ENCODE measurements at places on chromosomes 6 and 20.

DNA sequence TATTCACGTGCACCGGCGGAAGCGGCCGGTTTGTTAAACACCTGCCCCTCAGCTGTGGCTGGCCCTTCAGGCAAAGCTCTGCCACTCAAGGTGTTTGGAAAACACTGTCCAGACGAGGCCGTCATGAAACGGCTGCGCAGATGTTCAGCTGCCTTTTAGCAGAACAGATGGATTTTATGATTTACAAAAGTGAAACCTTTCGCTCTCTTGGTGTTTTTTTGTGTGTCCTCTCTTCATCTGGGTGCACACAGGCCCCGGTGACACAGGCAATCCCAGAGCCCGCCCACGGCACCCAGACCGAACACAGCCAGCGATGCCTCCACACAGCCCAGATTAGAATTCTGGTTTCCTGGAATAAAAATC lies 397.0 kb downstream of the SMOC2 start:
- DNase-seq, result no peak

DNA sequence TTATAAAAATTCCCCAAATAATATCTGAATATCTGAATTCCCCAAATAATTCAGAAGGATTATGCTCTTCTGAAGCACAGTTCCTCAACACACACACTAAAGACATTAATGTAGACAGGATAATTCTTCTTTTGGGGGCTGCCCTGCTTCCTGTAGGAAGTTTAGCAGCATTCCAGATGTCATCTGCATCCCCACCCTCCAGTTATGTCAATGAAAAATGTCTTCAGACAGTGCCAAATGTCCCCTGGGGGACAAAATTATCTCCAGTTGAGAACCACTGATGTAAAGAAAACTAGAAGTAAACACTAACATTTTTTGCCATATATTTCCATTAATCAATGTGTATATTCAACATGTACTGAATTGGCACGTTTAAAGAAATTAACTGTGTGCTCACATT lies 25.9 kb upstream of the NAA20 start:
- DNase-seq, result no peak

DNA sequence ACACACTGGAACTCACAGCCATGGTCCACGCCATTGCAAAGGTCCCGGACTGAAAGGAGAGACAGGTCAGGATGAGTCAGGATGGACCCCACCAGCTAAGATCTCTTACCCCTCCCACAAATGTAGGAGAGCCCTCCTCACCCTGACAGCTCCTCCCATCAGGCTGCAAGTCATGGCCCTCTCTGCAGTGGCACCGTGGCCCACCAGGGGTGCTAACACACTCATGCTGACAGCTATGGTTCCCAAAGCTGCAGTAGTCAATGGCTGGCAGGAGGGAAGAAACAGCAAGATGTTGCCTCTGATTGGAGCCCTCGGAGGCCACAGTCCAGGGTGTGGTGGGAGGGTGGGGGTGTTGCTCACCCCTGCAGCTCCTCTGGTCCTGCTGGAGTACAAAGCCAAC lies 5.7 kb upstream of the RBPJL start:
- DNase-seq, result no peak

GRCh38 chr6:90893400-90893799 lies 306.5 kb upstream of the MAP3K7 start:
- no peak for DNase-seq

- no peak for DNase-seq
Measured at GRCh38 chr20:52130406-52130805, 61.2 kb downstream of the ZFP64 start.

DNA sequence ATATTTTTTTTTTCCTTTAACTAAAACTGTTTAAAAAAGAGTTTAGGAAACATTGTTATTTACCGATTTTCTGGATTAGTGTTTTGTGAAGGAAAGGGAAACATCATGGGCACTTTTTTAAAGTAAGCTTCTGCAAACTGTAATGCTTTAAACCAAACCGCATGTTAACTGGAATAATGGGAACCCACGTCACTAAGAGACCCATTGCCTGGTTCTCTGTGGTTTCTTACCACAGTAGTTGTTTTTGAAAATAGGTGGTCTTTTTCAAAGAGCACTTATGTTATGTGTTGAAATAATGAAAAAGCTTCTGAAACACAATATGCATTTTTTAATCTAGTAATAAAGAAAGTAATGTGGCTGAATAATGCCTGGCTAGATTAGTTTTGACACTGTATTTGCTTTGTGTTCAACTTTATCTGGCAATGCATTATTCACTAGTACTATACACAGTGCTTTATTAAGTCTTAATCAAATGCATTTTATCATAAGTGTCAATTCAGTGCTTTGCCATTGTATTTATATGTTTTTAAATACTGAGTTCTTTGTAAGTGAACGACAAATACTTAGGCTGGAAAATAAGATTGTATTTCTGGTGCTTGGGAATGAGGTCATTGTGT lies 754.1 kb upstream of the FLRT3 start:
- DNase-seq, result no peak

DNA sequence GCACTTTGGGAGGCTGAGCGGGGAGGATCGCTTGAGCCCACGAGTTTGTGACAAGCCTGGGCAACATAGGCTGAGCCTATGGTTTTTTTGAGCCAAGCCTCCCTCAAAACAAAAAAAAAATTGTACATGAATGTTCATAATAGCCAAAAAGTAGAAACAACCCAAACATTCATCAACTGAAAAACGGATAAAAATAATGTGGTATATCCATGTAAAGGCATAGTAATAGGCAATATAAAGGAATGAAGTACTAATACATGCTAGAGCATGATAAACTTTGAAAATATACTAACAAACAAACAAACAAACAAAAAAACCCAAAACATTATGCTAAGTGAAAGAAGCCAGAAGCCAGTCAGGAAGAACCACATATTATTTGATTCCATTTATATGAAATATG lies 35.3 kb downstream of the KIAA0319 start:
- no peak for DNase-seq

- DNase-seq, result no peak
Measured at GRCh38 chr6:92714346-92714745, 705.0 kb downstream of the EPHA7 start.

- no peak for DNase-seq
Measured at GRCh38 chr6:134272374-134272773, 45.5 kb downstream of the SGK1 start.

DNA sequence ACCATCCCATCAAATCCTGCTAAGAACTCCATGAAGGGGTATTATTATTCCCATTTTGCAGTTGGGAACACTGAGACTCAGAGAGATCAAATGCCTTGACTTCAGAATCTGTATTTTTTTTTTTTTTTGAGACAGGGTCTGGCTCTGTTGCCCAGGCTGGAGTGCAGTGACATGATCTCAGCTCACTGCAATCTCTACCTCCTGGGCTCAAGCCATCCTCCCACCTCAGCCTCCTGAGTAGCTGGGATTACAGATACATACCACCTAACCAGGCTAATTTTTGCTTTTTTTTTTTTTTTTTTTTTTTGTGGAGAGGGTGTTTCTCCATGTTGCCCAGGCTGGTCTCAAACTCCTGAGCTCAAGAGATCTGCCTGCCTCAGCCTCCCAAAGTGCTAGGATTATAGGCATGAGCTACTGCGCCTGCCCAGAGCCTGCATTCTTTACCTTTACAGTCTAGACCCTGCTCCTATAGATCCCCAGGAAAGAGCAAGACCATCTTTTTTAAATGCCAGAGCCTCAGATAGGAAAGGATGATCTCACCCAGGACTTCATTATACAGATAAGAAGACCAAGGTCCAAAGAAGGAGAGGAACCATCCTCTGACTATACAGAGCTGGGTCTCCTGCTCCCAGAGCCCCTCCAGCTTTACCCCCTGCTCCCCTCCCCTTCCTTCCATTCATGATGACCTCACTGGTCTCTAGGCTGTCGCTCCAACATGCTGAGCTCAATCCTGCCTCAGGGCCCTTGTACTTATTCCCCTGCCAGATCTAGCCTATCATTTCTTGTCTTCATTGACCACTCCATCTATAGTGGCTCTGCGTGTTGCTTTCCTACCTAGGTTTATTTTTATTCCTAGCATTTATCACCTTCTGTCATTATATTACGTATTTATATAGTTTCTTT lies 138.6 kb downstream of the CEBPB start:
- no peak for DNase-seq

- DNase-seq, result no peak
Measured at GRCh38 chr6:3296078-3296477, 37.3 kb downstream of the PSMG4 start.

DNA sequence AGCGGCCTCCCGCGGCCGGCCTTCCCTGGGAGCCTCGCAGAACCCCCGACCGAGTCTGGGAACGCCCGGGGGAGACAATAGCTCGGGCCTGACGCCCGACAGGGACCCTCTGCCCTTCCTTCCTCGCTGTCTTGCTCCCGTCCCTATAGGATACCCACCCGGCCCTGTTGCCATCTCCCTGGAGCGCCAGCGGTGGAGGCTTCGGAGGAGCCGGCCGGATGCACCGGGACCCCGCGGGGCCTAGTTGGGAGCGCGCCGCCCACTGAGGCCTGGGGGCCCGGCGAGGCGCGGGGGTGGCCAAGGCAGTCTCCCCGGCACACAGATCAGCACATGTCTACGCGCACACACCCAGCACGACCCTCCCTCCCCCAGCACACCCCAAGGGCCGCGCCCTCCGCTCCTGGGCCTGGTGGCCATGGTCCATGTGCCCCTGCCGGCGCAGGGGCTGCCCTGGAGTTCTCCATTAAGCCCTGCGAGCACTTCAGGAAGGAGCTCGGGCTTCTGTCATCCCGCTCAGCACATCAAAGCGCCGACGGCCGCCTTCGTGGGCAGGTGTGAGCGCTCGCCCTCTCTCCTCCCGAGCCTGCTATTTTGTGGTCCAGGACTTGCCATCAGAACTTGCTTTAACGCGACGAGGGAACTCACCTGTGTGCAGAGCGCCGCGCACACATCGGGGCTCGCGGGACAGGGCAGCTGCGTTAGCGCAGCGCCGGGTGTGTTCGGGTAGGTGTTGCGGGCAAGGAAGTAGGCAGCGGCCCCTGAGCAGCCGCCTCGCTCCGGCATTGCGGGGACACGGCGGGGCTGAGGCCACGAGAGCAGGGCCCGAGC lies 3.7 kb downstream of the FOXF2 start:
- DNase-seq, result no peak

DNA sequence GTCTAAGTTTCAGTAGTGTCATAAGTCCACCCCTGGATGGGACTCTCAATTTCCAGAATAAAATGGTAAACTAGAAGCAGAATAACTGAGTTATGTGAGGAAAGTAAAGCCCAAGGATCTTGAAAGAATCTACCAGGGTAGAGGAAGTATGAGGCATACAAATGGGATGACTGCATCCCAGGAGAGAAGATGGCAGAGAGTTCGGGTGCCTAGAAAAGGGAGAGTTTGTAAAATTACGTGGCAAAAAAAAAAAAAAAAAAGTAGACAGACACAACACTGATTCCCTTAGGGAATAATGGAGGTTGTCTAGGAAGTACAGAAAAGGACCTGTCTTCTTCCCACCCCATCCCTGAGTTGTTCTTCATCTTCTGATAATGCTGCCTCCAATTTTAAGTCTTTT lies 3.4 kb downstream of the GABBR1 start:
- DNase-seq, result no peak

GRCh38 chr6:133426038-133426437 lies 184.9 kb downstream of the EYA4 start:
- no peak for DNase-seq

GRCh38 chr6:1129131-1129530 lies 182.8 kb upstream of the FOXQ1 start:
- no peak for DNase-seq

DNA sequence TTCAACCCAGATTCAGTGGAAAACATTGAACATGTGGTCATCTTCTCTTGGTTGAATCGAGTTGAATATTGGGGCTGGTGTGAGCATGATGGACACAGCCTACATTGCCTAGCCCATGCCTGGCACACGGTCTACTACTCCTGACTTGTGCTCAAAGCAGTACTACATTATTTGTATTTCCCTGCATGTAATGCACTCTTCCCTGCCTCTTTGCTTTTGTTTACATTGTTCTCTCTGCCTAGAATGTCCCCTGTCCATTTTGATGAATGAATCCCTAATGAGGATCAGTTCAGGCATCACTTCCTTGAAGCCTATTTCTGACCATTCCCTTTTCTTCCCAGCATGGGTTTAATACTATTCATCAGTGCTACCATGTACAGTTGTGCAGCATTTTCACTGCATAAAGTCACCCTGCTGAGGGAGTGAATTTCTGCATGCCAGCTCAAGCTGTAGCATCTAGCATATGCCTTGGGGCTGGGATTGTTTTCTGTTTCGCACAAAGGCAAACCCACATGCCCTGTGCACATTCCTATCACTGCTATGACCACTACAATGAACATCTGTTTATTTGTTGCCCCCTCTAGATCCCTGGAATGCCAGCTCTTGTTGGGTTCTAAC lies 75.3 kb upstream of the CCN6 start:
- no peak for DNase-seq

DNA sequence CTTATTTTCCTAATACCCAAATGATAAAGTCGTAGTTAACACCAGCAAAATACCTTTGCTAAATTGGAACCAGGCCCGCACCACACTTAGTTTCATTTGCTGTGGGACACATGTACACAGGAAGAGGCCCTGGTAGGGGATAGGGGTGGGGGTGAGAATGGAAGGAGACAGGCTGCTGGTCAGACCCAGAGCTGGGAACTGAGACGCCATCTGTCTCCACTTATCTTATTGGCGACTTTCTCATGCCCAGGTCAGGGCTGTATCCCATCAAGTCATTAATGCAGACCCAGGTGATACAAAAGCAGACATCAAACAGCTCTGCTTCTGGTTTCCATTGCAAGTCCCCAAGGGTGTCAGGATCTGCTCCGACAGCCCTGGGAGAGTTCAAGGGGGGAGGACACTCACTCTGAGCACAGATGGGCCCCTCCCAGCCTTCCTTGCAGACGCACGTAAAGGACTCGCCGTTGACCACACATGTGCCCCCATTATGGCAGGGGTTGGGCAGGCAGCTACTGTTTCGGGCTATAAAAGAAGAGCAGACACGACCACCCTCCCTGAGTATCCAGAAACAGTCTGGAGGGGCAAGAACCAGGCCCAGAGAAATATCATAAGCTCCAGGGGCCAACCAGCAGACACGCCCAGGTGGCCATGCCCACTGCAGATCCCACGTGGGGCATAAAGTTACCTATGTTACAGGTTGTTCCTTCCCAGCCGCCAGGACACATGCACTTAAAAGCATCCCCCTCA lies 29.2 kb downstream of the JAG1 start:
- DNase-seq, result no peak

GRCh38 chr6:92110403-92110802 lies 1309.0 kb downstream of the EPHA7 start:
- no peak for DNase-seq

DNA sequence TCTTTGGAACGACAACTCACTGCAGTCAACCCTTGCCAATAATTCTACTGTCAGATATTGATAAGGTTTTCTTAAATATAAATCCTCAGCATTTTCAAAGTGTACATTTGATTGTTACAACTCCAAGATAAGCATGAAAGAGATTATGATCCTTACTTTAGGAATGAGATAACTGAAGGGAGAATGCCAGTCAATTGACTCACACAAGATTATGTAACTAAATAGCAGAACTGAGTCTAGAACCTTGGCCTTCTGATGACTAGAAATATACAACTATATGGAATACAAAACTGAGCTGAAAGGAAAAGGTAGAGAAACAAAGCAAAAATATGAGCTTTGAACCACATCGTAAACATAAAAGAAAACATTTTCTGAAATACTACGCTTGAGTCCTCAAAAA lies 26.9 kb upstream of the STXBP5 start:
- DNase-seq, result no peak

- DNase-seq, result no peak
Measured at GRCh38 chr6:163655217-163656121, 241.0 kb downstream of the QKI start.
